ENCODE measurements at places on chromosomes 3 and 15. TPM values are rescaled to one million over a fixed set of nuclear protein-coding genes. Genes with fewer than 3 reads are reported as not detected.

DNA sequence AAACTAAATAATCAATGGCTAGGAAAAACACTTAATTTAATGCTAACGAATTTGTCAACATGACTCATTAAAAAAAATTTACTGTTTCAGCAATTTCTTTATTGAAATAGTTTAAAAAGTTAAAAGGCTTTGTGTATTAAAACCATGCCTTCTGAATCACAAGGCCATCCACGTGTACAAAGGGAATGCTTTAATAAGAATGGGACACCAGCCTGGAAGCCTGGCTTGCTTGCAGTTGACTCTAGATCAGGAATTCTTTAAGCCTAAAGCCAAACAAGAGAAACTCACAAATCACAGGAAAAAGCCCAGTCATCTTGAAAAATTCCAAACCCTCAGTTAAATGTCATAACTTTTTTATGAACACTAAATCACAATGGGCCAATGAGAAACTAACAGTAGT, 137.6 kb downstream of the PEAK1 start:
- peak; percentile 22 for DNase-seq

GRCh38 chr15:99390667-99391066, 139.4 kb downstream of the LRRC28 start:
- DNase-seq = no peak

GRCh38 chr3:48427630-48427962, 2.3 kb downstream of the PLXNB1 start:
- DNase-seq = no peak

DNA sequence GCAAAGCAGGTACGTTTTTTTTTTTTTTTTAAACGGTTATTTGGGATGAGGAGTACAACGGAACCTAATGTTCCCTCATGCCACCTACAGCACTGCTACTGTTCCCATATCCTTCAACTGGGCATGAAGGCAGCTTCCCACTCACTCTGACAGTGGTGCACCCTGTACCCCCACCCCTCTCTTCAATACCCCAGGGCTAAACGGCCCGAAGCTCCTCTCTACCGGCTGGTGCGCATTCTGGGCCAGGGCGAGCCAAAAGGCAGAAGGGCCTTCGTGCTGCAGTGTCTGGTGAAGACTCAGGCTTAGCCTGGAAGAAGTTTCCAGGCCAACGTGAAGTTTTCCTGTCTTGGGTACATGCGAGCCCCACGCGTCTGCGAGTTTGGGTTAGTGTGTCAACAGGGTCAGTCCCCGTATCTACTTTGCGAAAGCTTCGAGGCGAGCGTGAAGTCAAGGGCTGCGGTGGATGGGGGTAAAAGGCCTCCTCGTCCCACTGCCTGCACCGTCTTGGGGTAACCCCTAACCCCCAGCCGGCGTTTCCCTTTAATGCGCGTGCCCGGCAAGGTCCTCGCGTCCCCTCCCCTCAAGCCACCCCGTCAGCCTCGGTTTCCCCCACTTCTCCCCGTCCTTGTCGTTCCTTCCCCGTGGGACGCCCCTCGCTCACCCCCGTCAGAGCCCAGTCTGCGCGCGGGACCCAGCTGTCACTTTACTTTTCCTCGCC, 765 bp upstream of the UBE2E2 start:
- no peak for DNase-seq

GRCh38 chr3:4687167-4687566, 194.0 kb downstream of the ITPR1 start:
- DNase-seq = no peak

- DNase-seq = no peak
Observed at GRCh38 chr15:39922462-39923092, 2.5 kb upstream of the GPR176 start.

DNA sequence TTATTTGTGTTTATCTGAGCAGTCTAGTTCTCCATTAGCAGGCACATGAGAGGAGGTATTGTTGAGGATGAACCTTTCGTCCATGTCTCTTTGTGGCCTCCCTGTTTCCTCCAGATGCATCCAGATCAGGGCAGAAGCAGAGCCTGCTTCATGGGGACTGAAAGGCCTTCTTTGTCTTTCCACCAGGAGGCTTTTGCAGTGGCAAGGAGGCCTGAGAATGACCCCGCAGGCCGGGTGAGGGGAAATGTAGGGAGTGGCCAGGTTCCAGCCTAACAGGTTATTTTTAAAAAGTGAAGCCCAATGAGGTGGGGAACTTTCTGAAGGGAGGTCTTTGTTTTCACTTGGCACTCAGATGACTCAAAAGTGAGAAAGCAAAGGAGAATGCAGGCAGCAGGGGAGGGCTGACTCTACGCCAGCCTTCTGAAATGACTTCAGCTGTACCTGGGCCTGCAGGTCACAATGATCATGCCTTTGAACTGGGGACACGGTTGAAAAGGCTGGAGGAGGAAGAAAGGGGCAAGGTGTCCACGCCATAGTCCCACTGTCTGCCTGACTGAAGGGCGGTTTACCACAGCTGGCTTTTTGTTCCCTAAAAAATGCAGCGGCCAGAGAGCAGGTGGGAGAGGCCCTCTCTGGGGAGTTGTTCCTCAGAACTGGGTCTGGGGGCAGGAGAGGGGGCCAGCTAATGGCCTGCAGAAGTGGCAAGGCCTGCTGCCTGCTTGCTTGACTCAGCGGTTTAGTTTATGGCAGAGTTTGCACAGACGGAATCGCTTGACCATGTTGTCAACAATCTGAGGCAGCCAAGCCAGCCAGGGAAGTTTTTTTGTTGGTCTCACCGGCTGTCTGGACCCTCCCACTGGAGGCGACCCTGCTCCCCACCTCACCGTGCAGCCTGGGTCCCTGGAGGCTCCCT, 28.7 kb downstream of the CMTM7 start:
- DNase-seq = no peak

DNA sequence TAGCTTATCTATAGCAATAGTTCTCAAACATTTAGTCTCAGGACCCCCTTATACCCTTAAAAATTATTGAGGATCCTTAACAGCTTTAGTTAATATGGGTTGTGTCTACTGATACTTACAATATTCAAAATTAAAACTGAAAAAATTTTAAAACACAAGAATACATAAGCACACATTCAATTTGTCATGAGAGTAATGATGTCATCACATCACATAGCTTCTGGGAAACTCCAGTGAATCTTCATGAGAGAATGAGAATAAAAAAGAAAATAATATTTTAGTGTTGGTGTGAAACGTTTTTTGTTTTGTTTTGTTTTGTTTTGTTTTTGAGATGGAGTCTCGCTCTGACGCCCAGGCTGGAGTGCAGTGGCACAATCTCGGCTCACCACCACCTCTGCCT, 25.2 kb upstream of the ACP3 start:
- DNase-seq = no peak

The CHCHD6 gene
- total RNA-seq = 17.6 TPM

The SLC2A2 gene
- total RNA-seq = not detected

The PLS1 gene
- total RNA-seq = 0.82 TPM

Measured in glomerular endothelial cell (primary cell).